Inflammatory macrophage treated with lipopolysaccharide for 1 hour (primary cell): ENCODE measurements at places on chromosomes 4 and X.

GRCh38 chr4:73762409-73762808 is 22.0 kb downstream of the CXCL8 start:
- peak; percentile 37 for DNase-seq

- no peak for DNase-seq
These were observed 86.2 kb upstream of the KIT start for GRCh38 chr4:54571293-54572151.

GRCh38 chrX:156001001-156001666 is 3.6 kb downstream of the IL9R start:
- no peak for DNase-seq

DNA sequence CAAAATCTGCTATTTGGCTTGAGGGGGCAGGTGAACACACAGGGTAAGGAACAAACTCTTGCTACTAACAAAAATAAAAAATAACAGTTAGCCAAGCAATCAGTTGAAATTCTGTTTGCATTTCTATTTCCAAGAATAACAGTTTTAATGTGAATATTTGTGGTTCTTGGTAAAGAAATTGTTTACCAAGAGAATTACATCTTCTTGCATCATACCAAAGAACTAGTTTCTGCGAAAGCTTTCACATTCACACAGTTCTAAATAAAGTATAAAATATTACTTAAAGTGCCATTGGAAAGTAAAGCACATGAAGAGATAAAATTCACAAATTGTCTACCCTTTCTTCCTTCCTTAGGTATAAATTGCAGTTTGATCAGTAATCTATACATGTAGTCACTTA is 54.4 kb downstream of the KLHL4 start:
- no peak for DNase-seq

- no peak for DNase-seq
These were observed 153.1 kb downstream of the NPNT start for GRCh38 chr4:106048250-106048971.

DNA sequence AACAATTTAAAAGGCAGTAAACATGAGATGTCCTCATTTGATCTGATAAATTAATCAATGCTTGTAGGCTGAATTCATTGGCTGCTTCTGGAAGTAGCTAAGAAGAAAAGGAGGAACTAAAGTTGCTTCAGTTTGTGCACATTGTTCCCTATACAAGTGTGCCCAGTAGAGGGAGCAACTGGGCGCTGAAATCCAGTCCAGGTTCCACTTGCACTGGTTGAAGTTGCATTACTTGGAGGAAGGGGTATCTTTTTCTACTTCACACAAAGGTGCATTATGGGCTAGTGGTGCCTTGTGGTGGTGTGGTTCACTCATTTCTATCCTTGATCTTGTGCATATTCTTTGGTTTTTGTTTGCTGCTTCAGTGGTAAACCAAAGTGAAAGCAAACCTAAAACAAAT is 67.9 kb upstream of the SOX3 start:
- DNase-seq, result no peak

DNA sequence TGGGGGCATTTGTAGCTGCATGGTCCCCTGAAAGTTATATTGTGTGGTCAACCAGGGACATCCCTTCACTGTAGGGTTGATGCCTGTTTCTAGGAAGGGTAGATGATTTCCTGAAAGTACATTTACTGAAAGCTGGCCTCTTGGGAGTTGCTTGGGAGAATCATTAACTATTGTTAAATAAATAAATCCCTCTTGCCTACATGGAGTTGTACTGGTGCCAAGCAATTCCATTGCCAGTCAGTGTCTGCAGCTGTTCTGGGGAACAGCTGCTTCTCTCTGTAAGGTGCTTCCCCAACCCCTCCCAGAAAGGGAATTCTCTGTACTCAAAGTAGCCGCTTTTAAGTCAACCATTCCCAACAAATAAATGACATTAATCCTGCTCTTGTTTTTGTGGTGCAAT is 51.1 kb downstream of the C4orf51 start:
- DNase-seq, result no peak

DNA sequence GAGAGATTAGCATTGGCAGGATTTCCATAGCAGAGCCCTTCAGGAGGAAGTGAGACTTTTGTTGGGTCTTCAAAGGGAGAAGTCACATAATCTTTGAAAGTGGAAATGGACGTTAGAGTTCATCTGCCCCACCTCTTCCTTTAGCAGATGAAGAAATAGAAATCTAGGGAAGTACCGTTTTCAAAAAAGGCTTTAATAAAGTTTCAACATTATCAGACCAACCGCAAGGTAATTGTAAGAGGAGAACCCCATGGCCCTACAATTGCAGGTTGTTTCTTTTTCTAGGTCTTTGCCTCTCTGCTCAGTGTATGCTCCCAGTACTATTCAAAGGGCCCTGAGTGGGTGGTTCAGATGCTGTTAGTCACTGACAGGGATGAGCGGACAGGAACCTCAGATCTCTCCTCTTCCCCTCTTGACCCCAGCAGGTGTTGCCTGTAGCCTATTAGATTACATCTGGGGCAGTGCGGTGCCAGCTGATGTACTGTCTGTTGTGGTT is 48.6 kb upstream of the AP1S2 start:
- peak; percentile 75 for DNase-seq

GRCh38 chr4:84661191-84661939 is 78.4 kb downstream of the CDS1 start:
- DNase-seq, result no peak

DNA sequence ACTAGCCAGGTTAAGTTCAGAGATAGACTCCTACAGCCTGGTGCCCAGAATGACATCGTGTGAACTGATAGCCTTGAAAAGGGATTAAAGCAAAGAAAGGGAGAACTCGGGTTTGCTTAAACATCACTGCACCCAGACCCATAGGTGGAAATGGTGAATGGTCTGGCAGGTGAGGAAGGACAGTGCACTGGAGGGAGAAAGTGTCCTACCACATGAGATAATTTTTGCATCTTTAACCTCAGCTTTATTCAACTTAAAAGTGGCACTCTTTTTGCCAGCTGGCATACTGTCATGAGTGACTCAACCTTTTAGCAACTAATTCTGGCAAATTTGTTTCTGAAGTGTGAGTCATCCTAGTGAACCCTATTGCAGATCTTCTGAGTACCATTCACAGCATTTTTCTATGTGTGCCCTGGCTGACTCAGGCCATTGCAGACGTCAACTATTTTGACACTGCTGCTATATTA is 53.0 kb upstream of the DAPP1 start:
- DNase-seq, result no peak

- DNase-seq, result no peak
These were observed 218.7 kb downstream of the CBR4 start for GRCh38 chr4:168791376-168791775.

DNA sequence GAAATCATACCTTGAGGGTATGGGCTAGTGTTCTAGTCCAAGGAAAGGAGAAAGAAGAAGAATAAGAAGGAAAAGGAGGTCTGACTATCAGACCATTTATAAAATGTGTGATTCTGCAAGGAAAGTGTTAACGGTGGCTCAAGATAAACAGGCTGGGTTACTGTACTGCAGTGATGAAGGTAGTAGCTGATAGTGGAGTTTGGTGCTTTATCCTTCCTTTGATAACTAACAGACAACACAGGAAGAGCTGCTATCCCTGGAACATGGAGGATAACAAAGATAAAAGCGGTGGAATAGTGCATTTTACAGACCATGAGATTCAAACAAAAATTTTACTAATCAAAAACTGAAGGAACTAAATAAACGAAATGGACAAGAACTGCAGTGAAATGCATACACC is 2.6 kb downstream of the UNC5C start:
- no peak for DNase-seq

DNA sequence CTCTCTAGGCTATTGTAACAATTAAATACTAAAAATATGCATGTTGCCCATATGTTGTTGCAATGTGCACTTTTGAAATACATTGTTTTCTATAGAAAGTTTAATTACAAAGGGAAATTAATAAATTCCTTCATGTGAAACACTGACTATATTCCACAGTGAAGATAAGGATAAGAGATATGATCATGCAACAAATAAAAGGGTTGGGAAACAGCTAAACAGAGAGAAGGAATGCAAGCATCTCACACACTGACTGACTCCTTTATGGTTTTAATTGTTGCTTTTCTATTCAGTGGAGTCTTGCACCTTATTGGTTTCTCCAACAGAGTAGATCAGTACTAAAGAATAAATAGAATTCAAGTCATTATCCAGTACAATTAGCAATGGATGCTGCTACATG is 37.8 kb downstream of the ELOVL6 start:
- DNase-seq, result no peak

GRCh38 chr4:121198251-121198650 is 34.1 kb upstream of the TNIP3 start:
- DNase-seq, result no peak

DNA sequence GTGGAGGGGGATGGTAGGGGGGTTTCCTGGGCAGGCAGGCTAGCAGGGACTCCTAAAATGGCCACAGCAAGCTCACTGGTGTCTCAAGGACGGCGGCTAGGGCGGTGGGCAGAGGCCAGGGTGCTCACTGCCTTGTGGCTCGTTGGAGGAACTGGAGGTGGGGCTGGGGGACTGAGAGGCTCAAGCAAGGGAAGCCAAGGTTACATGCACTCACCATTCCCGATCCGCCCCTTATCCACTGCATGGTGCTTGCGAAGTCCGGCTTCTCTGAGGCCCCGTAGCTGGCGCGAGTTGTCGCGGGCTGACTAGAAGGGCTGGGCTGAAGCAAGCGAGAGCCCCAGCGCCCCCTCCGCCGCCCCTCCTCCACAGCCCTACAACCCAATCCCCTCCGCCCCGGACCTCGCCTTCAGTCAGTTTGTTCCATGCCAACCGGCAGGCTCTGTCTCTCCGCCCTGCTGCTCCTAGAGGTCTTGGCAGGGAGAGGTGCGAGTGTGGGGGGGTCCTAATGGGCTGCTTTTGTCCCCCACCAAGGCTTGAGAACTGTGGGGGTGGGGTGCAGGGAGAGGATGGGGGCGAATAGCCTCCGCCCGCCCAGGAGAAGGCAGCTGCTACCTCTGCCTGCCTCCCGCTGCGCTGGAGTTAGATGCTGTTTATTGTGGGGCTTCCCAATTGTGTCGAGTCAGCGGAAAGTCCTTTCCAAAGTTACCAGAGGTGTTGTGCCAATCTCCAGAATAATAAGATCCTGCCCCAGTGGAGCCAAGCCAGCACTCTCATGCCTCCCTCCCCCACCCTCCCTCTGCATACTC is at the start of gene ARHGEF9:
Gene ARHGEF9, minus strand, starts transcription at position 313 of the 806 bp plus-strand sequence. Its CDS starts 69 bp downstream, at position 244.
- DNase-seq, result no peak

DNA sequence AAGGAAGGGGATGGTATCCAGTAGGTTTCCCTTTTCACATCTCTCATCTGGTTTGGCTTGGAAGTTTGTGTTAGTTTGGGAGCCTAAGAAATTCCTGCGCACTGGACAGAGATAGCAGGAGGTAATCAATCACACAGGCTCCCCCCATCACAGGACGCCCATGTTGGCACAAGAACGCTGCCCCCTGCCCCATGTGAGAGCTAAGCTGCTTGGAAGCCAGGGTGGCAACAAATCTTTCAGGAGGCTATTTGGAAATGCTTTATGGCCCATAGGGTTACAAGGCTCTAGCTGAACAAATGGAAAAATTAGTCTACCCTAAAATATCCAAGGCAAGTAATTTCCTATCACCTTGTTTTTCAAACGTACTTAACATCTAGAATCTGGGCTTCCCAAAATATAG is 54.0 kb downstream of the SOD3 start:
- no peak for DNase-seq

DNA sequence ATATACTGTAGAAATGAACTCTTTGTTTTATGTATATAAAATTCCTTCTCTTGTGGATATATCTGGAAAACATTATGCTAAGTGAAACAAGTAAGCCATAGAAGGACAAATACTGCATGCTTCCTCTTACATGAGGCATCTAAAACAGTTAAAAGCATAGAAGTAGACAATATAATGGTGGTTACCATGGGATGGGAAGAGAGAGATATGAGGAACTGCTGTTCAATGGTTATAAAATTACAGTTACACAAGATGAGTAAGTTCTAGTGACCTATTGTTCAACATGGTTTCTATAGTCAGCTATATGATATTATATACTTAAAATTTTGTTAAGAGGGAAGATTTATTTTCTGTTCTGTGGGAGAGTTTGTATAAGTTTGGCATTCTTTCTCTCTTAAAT is 43.4 kb downstream of the HTRA3 start:
- DNase-seq, result peak; percentile 2

- peak; percentile 85 for DNase-seq
These were observed 127.2 kb downstream of the FBXW7 start for GRCh38 chr4:152408514-152409327.

DNA sequence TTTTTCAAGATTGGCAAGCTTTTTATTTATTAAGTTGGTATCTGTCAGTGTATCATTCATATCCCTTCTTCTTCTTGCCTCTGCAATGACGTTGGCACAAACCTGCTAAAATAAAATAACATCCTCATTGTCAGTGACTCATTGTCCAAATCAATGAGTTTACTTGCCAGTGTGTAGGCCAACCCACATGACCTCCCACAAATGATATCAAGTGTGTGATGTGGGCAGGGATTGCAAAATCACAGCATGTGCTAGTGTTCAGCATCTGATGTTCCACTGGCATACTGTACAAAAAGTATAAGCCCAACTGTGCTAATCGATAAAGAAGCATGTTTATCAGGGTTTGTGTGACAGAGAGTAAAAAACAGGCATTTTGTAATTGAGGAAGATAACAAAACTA is 25.5 kb downstream of the GPAT3 start:
- DNase-seq, result peak; percentile 94

GRCh38 chrX:135304741-135305140 is 4.5 kb upstream of the ETDC start:
- DNase-seq, result no peak

DNA sequence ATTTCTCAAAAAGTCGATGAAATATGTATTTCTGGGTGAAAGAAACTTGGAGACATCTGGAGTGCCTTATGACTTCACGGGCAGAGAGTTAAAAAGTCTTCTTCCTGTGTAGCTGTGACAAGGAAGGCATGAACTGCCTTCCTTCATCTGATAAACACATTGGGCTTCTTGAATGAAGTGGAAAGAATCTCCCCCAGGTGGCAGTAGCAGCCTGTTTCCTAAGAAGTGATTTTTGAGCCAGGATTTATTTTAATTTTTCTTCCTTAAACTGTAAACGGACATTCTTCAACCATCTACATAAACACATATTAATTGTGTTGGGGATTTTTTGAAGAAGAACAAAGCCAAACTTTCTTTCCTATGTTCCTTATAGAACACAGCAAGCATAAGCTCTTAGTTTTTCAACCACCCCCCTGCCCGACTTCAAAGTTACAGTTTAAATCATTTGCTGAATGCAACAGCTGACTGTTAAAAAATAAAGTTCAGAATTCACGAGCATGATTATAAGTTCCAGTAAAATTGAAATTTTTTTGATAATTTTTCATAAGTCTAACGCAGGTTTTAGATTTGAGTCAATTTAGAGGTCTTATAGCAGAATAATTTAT is 980 bp upstream of the GIMD1 start:
- DNase-seq, result peak; percentile 40

DNA sequence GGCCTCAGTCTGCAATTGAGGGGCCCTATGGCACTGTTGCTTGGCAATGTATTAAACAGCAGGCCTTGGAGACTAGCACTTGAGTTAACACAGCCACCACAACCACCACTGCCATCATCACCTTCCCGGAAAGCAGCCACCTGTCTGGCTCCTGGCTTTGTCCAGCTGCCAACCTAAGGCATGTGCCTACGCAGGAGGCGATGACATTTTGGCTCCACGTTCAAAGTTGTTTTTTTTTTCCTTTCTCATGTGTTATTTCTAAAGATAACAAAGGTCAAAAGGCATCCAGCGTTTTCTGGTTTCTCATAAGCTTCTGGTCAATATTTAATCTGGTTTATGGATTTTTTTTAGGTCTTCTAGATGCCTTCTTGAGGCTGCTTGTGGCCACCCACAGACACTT is 7.5 kb downstream of the CLDN2 start:
- no peak for DNase-seq

GRCh38 chrX:19968276-19968675 is 22.6 kb downstream of the BCLAF3 start:
- DNase-seq, result no peak
